ENCODE measurements at places on chromosomes 7 and 10.

GRCh38 chr7:45000093-45001032 lies at the start of gene CCM2:
TSS of gene CCM2 (plus strand) at chr7:45000201. CDS start at chr7:45000334, 133 bp downstream.
- no peaks in the 10 kb centered on the region for H3K36me3 ChIP-seq
- peak; percentile 40 for DNase-seq

DNA sequence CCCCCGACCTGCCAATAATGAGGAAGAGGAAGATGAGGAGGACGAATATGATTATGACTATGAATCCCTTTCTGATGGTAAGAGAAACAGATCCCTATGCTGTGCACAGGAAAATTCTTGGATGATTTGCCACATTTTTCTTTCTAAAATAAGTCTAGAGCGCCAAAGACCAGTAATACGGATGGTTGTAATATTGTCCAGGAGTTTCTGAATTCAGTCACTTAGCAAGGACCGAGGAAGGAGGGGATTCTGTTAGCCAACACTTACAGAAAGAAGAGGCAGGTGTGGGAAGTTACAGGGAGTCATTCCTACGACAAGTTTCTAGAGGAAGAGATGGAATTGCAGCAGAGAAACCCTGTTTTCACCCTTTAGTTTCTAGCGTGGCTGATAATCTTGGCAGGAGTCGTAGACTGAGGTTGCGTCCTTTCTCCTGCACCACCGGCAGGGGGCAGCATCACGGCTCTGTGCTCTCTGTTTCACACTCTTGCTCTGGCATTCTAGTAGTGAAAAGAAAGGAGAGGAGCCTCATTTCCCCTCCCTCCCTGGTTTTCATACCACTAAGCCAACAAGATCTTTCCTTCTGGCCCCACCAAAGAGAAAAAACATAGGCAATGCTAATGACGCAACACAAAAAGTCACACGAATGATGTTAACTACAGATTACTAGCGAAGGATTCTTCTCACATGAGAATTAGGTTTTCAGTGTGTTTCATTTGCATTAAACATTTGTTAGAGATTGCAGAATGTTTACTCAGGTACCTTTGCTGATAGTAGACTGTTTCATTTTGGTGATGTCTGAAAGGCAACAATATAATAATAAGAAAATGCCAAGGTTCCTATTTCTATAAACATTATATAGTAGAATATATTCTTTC lies 82.7 kb downstream of the NOC3L start:
- peak; percentile 27 for DNase-seq
- H3K27ac ChIP-seq = no peak overlapping the region
- H3K4me1 ChIP-seq = no peaks in the 10 kb centered on the region
- H3K27me3 ChIP-seq = no peaks in the 10 kb centered on the region

- no peak for DNase-seq
- H3K27ac ChIP-seq = no peak overlapping the region
- no peaks in the 10 kb centered on the region for H3K4me1 ChIP-seq
- H3K4me3 ChIP-seq = no peak overlapping the region
Measured at GRCh38 chr7:22159341-22159740, 197.6 kb downstream of the RAPGEF5 start.

GRCh38 chr7:114924038-114924712 lies 2.3 kb downstream of the MDFIC start:
- H3K4me3 ChIP-seq = peak overlapping the region; percentile 69
- DNase-seq = no peak
- H3K36me3 ChIP-seq = no peaks in the 10 kb centered on the region
- no peaks in the 10 kb centered on the region for H3K4me1 ChIP-seq

- H3K4me3 ChIP-seq = no peak overlapping the region
- no peaks in the 10 kb centered on the region for H3K27me3 ChIP-seq
- no peak overlapping the region for H3K27ac ChIP-seq
Measured at GRCh38 chr10:61283481-61284221, 169.5 kb downstream of the TMEM26 start.

DNA sequence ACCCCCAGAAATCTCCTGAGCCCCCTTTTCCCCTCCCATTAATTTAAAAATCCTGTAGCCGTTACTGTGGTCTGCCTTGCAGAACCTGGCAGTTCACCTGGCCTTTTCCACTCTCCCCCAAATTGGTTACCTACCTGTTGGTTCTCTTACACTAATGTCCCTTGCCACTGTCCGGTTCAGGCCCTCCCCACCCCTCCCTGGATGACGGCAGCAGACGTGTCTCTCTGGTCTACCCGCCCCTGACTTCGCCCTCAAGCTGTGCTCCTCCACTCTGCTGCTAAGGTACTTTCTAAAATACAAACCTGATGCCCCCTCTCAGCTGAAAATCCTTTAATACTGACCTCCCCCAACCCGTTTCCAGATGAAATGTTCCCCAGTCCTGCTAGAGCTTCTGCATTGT lies 15.6 kb upstream of the SH3PXD2A start:
- no peak overlapping the region for H3K4me3 ChIP-seq
- H3K36me3 ChIP-seq = no peaks in the 10 kb centered on the region
- no peak overlapping the region for H3K27ac ChIP-seq
- H3K27me3 ChIP-seq = no peaks in the 10 kb centered on the region

- no peak overlapping the region for H3K4me3 ChIP-seq
- H3K27ac ChIP-seq = no peak overlapping the region
- no peak for DNase-seq
- no peaks in the 10 kb centered on the region for H3K36me3 ChIP-seq
- no peaks in the 10 kb centered on the region for H3K4me1 ChIP-seq
Measured at GRCh38 chr10:5155951-5156350, 29.0 kb downstream of the AKR1C8 start.

DNA sequence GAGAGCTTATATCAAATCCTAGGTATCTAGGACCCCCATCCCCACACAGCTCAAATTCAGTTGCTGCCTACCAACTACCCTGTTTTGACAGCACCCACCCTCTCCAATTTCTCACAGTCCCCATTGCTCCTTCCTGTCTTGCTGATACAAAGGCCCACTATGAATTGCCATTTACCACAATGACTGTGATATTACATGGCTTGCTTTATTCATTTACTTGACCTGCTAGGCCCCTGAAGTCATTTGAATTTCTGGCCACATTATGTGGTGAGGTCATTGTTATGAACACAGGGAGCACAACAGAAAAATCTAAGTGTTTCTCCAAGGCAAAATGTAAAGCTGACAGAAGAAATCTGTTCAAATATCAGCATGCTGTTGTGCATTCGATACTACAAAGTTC lies 101.4 kb downstream of the PPP1R17 start:
- no peak overlapping the region for H3K27ac ChIP-seq
- H3K27me3 ChIP-seq = no peaks in the 10 kb centered on the region
- no peaks in the 10 kb centered on the region for H3K36me3 ChIP-seq
- no peak overlapping the region for H3K4me3 ChIP-seq
- no peak for DNase-seq

GRCh38 chr7:105346593-105347322 lies 42.0 kb downstream of the SRPK2 start:
- no peaks in the 10 kb centered on the region for H3K36me3 ChIP-seq
- no peak overlapping the region for H3K27ac ChIP-seq
- no peaks in the 10 kb centered on the region for H3K27me3 ChIP-seq
